ENCODE measurements at places on chromosomes 2 and 18.

GRCh38 chr2:232901736-232902578 lies 31.9 kb downstream of the SNORC start:
- peak; percentile 53 for DNase-seq

GRCh38 chr2:213315168-213315876 lies 31.1 kb downstream of the SPAG16 start:
- DNase-seq, result no peak

GRCh38 chr18:34221971-34222306 lies 2.8 kb downstream of the NOL4 start:
- DNase-seq, result no peak

GRCh38 chr2:219418155-219419011 lies at the start of gene DES:
DES (plus strand) TSS chr2:219418377; CDS start chr2:219418463, 86 bp downstream.
- DNase-seq, result no peak

DNA sequence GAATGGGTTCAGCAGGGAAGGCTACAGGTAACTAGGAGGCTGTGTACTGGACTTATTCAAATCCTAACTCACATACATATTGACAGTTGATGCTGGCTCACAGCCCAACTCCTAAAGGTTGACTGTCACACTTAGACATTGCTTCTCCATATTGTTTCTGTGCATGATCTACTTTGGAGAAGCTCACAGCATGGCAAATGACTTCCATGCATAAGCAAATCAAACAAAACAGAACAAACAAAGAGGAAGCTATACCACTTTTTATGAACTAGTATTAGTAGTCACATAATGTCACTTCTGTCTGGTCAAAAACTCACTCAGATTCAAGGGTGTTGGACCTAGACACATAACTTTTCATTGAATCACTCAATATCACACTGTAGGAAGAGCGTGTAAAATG lies 43.8 kb upstream of the CDH19 start:
- DNase-seq, result no peak

DNA sequence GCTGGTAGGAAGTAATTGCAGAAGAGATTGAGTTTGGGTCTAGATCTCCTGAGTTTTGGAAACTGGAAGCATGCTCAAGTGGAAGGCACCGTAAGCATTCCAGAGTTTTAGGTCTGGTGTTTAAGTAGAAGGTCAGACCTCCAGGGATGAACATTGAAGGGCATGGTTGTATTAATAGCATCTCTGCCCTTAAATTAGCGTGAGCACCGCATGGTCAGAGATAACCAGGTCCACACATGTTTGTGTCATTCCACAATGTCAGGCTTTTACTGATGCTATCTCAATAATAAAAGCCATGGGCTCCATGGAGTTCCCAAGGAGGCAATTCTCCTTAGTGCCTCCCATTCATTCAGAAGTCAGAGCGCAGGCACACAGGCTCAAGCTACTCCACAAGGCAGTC lies 28.3 kb upstream of the ZNF407 start:
- DNase-seq, result no peak

- DNase-seq, result no peak
Observed at GRCh38 chr2:106745468-106745867, 140.5 kb downstream of the ST6GAL2 start.

DNA sequence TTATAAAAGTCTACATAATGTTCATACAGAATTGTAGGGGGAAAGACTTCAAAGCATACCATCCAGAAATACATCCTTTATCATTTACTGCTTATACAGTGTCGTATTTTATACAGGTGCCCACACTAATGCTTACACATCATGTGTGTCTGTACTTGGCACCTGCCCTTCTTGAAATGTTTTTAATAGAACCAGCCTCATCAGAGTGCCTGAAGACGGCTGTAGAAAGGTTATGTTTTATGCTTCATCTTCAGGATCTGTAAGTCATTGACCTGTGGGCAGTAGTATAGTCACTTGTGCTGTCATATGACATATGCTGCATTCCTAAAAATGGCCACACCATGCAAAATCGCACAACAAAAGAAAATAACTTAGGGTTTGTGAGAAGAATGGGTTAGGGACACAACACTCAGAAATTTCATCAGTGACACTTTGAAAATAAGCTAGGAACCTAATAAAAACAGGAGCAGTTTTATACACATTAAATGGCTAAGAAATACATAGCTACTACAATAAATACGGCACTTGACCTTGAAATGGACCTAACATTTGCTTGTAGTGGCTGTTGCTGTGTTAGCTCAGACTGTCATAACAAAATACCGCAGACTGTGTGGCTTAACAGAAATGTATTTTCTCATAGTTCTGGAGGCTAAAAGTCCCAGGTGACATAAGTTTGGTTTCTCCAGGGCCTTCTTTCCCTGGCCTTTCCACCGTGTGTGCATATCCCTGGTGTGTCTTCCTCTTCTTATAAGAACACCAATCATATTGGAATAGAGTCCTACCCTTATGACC lies 112.6 kb downstream of the CERS6 start:
- DNase-seq, result no peak

DNA sequence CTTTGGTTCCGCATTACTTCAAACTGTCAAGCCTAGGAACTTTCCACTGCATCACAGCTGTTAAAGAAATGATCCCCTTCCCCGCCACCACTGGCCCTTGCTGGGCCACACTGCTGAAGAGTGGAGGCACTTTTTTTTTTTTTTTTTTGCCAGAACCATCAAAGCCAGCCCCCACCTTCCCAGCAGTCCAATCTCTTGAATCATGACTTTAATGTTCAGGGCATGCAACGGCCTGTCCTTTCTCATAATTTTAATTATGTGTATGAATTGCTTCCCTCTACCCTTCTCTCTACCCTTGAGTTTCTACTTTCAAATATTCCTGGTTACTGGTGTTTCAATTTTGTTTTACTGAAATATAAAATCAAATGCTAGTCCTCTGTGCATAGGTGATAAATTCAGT lies 102.1 kb upstream of the LMAN1 start:
- DNase-seq, result no peak

DNA sequence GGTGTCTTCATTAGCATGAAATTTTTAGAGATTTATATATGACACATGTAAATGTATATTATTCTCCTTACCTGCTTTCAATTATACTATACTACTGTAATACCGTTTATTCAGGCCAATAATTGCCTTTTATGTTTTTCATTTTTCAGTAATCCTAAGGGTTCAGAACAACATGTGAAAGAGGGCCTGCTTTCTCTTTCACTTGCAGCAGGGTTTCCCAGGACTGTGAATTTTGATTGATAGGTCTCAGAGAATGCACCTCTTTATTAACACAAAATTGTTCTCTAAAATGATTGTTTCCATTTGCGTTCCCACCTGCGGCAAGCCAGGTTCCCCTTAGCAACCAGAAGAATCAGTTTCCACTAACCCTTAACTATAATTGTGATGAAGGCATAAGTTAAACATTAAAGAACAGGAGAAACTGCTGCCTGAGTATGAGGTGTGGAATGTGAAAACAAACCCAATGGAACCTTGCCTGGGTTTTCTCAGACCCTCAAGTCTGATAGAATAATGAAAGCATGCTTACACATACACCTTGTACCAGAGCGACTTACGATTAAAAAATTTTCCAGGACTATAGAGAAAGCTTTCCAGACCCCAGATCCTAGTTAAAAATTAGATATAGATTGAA lies 1591.2 kb upstream of the LRRTM1 start:
- DNase-seq, result no peak

GRCh38 chr2:176096986-176097819 lies 2.4 kb upstream of the HOXD12 start:
- DNase-seq, result peak; percentile 40

DNA sequence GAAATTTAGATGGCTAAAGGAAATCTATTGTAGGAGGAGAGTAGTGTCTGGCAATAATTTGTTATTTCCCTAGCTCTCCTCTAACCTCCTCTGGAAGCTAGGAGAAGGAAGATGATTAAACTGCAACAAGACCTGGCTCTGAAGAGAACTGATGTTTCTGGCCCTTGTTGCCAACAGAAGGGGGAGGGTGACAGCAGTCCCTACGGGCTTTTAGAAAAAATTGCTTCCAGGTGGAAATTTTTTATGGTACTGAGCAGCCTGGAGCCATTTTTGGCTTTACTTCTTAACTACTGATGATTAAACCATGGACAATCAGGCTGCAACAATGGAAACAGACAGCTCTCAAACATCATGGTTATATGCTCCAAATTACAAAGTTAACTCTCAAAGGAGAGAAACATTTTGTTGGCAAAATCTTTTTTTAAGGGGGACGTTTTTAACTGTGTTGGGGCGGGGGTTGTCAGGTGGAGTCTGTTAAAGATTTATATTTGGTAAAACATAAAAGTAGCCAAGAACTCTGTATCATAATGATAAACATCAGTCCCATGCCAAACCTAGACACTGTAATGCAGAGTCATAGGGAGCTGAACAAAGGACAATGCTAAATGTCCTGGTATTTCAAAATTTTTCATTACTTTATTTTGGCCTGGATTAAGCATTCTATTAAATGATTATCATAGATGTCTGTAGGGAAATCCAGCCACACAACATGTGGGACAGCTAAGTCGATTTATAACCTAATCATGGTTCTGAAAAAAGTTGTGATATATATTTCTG lies 70.0 kb downstream of the EXOC6B start:
- DNase-seq, result no peak

DNA sequence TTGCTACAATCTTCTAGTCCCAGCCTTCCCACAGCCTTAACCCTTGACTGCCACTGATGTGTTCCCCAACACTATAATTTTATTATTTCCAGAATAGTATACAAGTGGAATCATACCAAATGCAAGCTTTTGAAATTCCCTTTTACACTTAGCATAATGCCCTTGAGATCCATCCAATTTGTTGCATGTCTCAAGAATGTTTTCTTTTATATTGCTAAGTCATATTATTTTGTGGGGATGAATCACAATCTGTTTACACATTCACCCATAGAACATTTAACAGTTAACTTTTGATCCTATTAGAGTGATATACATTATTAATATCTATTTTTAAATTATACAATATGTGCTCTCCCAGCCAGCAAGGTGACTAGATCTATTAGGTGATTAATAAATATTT lies 74.3 kb upstream of the KYNU start:
- no peak for DNase-seq

GRCh38 chr2:1931003-1931914 lies 186.9 kb upstream of the PXDN start:
- DNase-seq, result no peak

DNA sequence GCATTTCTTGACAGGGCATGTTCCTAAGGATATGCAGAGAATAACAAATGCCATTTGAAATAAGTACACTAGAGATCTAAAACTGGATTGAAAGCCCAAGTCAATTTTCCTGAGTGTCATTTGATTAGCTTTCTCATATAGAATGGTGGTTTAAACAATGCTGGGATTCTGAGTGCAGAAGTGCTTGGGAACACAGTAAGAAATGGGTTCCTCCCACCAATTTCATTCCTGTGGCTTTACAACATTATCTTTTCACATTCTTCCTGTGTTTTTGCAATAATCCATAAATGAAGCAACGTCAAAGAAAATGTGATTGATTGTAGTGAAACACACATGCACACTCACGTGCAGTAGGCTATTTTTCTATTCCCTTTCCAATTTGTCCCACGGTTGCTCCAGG lies 1858.4 kb upstream of the PIK3C3 start:
- no peak for DNase-seq

- no peak for DNase-seq
Observed at GRCh38 chr18:52001106-52001505, 338.9 kb upstream of the DCC start.

GRCh38 chr18:11548916-11549551 lies 60.4 kb upstream of the SLC35G4 start:
- DNase-seq, result no peak

GRCh38 chr2:53513167-53513666 lies 254.4 kb upstream of the CHAC2 start:
- no peak for DNase-seq

DNA sequence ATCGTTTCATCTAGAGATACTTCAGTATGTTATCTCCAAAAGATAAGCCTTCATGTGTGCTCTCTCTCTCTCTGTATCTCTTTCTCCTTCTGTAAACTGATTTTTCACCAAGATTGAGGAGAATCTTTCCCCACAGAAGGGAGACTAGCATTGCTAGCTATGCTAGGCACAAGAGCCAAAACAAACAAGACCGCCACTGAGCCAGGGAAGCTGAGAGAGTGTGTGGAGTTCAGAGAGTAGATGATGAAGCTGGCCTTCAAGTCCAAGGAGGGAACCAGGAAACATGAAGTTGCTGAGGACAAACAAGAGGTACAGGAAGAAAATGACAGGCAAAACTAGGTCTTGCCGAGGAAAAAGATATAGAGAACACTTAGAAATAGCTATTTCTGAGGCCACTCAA lies 23.4 kb downstream of the DAPL1 start:
- no peak for DNase-seq

- DNase-seq, result no peak
Observed at GRCh38 chr2:220353897-220354296, 726.5 kb downstream of the SLC4A3 start.

- no peak for DNase-seq
Observed at GRCh38 chr2:159755788-159756187, 42.2 kb downstream of the CD302 start.

DNA sequence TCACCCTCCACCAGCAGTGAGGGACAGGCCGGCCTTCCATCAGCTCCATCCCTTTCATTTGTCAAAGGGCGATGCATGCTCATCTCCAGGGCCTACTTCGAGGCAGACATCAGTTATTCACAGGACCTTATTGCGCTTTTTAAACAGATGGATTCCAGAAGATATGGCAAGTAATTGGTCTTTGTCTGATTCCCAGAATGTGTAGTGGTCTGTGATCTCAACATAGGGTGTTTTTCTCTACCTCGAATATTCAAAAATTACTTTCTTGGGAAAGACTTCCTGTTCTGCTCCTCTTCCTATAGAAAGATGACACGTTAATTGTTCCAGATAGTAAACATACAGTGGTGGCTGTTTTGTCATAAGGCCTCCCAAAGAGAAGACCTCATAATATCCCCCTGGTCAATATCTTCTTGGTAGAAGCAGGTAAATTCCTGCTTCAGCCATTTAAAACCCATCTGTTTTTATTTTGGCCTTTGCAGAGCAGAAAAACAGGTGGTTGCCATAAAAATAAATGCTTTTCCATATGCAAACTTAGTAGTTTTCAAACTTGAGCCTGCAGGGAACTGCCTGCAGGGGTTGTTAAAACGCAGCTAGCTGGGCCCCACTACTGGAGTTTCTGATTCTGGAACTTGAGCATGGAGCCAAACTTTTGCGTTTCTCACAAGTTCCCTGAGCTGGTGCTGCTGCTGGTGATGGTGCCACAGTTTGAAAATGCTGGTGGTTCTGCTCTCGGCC lies 8.2 kb downstream of the SMARCAL1 start:
- DNase-seq, result no peak

DNA sequence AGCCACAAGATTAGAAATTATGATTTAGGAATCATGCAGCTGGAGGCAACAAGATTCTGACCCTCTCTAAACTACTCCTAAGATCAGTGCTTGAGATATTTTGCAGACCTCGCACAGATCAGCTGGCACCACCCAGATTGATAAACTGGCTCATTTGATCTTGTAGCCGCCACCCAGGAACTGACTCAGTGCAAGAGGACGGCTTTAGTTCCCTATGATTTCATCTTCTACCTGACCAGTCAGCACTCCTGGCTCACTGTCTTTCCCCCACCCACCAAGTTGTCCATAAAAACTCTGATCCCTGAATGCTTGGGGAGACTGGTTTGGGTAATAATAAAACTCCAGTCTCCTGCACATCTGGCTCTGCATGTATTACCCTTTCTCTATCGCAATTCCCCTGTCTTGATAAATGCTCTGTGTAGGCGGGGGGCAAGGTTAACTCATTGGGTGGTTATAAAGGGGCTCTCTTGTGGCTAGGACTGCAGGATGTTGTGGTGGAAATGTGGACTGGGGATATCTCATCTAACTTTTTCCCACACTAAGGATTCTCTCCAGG lies 96.1 kb downstream of the ARL6IP6 start:
- DNase-seq, result no peak

GRCh38 chr2:168355121-168355520 lies 101.0 kb upstream of the CERS6 start:
- DNase-seq, result no peak

- no peak for DNase-seq
Observed at GRCh38 chr2:39491653-39492052, 54.6 kb upstream of the MAP4K3 start.

Data from stimulated activated CD4-positive, alpha-beta T cell treated with anti-CD3 and anti-CD28 coated beads, Interleukin-4, amount 100 ng/mL, for 48 hours (primary cell).